ENCODE measurements at places on chromosomes 6 and 20.

- DNase-seq = no peak
Observed at GRCh38 chr6:34284563-34285447, 36.0 kb upstream of the SMIM29 start.

DNA sequence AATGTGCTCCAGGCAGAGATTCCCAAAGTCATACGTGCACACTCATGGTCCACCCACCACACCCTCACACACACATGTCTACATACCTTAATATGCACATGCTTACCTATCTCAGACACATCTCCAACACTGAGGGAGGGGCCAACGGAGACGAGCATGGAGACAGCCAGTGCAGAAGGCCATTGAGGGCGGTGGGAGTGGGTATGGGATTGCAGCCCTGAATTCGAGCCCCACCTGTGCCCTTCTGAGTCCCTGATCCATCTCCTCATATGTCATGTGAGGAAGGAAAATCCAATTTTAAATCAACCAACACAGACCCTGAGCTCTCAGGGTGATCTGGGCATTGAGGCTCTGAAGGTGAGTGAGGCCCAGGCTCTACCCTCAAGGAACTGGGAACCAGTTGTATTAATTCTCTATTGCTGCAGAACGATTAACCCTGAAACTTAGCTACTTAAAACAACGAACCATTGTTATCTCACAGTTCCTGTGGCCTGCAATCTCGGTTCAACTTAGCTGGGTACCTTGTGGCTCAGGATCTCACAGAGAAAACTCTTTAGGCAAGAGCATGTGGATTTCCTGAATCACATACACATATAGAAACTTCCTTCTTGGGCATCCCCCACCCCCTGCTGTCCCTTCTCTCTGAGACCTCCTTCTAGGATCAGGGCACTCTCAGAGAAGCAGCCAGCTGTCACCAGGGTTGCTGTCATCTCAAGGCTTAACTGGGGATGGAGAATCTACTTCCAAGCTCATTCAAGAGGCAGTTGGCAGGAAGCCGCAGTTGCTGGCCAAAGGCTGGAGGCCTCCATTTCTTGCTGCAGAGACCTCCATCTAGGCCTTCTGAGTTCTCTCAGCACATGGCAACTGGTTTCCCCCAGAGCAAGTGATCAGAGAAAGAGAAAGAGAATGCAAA, 28.3 kb downstream of the GLP1R start:
- DNase-seq = no peak

GRCh38 chr6:158773581-158774449, 45.4 kb downstream of the EZR start:
- no peak for DNase-seq

GRCh38 chr6:13695252-13695651, 16.4 kb downstream of the RANBP9 start:
- DNase-seq = no peak

DNA sequence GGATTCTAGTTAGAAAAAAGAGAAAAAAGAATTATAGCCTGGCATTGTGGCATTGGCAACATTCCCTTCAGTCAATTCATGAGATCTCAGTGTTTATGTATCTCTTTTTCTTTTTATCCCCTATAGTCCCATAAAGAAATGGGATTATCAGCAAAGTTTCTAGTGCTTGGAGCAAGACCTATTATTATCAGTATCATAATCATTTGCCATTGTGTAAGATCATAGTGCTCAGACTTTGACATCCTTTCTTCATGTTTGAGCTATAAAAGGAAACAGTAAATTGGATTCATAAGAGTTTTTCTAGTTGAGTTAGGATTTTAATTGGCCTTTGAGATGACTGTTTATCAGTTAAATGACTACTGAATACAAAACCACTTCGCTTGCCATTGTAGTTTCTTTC, 295.6 kb downstream of the GRIK2 start:
- no peak for DNase-seq

GRCh38 chr6:13528777-13529343, 41.5 kb upstream of the GFOD1 start:
- DNase-seq = no peak

- DNase-seq = no peak
Observed at GRCh38 chr6:22141241-22141745, 155.5 kb downstream of the PRL start.

GRCh38 chr20:366041-366718, 14.4 kb upstream of the TRIB3 start:
- DNase-seq = no peak

DNA sequence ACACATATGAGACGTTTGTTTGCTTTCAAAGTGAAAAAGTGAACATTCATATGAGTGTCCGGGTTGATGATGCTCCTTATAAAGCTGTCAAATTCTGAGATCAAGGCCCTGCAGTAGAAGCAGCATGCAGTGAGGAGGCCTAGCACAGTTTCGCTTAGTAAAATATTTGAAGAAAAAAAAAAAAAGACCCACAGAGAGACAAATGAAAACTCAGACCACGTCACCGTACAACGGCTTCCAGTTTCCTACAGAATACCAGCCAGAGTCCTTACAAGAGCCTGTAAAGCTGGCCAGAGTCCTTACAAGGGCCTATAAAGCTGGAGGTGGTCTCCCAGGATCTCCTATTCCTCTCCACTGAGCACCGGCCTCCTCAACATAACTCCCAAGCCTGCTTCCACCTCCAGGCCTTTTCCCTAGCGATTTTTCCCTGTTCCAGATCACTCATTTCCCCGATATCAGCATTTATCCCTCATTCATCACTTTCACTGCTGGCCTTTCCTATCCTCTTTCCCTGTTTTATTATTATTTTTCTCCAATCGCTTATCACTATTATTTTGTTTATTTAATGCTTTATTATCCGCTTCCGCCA, 1.5 kb upstream of the HMGN4 start:
- DNase-seq = no peak
